ENCODE measurements at places on chromosomes 7 and 10.

- DNase-seq: no peak
These were observed 146.5 kb downstream of the SFMBT2 start for GRCh38 chr10:7264313-7264756.

GRCh38 chr10:97875391-97875790, 25.7 kb downstream of the GOLGA7B start:
- no peak for DNase-seq

DNA sequence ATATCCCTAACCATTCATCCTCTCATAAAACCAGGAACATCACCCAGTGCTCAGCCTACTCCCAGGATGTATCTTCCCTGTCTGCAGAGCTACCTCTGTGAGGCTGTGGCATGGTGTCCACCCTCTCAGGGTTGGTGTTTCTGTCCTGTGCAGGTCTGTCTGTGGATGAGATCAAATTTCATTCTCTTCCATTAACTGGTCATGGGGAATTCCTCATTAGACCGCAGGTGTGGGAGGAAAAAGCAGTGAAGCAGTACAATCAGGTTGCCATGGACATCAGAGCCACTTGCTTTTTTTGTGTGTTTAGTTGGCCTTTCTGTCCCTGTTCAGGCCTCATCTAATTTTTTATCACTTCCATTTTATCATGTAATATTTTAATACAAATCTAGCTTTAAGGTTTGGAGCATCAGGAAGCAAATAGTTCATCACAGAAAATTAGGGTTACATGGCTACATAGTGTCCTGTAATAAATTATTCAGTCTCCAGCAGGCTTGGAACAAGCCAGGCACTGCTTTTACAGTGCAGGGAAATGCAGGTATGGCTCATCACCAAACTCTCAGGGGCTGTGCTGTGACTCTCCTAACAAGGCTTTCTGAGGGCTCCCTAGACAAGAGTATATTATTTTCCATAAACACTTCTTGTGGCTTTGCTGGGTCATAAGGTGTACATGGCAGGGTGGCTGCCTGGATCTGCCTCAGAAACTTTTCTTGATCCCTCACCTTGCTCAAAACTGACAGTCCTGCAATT, 594.9 kb upstream of the IGFBP3 start:
- DNase-seq: no peak

- DNase-seq: no peak
These were observed 49.8 kb upstream of the TMEM273 start for GRCh38 chr10:49237985-49238384.

- DNase-seq: no peak
These were observed 14.5 kb downstream of the KLHL7 start for GRCh38 chr7:23120106-23120505.

- no peak for DNase-seq
These were observed 40.5 kb upstream of the LMTK2 start for GRCh38 chr7:98066208-98066607.

GRCh38 chr10:80769700-80770160, 232.0 kb downstream of the SH2D4B start:
- DNase-seq: no peak

DNA sequence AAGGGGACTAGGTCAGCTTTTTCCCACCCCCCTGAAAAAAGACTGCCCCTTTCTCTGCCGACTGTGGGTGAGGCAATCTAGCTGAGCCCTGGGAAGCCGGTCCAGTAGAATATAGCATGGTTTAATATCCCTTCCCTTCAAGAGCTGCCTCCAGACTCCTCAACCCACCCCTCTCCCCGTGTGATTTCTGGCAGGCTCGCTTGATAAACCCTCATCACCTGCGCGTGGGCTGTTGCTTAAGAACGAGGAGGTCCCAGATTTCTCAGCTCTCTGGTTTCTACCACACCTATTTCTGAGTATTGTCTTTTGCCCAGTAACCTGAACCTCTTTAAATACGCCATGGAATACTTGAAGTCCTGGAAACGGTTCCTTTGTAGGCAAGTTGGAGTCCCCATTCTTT, 2.0 kb upstream of the LRRC4 start:
- DNase-seq: no peak
